GOT3 (cell line): ENCODE measurements at places on chromosomes 13 and 19.

DNA sequence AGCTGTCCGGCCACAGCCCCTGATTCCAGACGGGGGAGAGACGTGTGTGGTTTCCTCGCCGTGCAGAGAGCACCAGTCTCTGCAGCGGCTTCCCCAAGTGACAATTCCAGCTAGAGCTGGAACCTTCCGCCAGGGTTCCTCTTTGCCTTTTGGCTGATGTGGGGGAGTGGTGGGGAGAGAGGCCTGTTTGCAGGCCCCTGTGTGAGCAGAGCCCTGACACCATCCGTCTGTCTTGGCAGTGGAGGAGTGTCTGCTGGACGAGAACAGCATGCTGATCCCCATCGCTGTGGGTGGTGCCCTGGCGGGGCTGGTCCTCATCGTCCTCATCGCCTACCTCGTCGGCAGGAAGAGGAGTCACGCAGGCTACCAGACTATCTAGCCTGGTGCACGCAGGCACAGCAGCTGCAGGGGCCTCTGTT lies 25.0 kb downstream of the LAMP1 start:
- DNase-seq, result no peak

DNA sequence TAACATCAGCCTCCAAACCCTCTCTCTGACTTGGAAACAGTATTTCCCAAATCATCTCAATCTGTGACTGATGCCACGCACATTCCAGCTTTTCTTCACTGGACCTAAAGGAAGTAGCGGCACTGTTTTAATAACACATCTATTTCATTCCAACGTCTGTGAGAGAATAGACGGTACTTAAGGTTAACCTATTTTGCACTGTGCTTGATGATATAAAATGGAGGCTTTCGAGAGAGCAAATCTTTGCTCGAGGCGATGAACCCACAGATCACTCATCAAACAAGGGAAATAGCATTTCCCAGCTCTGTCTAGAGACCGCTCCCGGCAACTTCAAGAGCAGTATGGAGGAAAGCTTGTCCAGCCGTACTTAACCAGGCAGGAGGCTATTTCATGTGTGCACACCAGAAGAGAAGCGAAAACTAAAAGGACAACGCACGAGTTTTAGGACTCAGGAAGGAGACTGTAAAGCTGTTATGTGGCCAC lies 2.9 kb downstream of the UBL3 start:
- no peak for DNase-seq

DNA sequence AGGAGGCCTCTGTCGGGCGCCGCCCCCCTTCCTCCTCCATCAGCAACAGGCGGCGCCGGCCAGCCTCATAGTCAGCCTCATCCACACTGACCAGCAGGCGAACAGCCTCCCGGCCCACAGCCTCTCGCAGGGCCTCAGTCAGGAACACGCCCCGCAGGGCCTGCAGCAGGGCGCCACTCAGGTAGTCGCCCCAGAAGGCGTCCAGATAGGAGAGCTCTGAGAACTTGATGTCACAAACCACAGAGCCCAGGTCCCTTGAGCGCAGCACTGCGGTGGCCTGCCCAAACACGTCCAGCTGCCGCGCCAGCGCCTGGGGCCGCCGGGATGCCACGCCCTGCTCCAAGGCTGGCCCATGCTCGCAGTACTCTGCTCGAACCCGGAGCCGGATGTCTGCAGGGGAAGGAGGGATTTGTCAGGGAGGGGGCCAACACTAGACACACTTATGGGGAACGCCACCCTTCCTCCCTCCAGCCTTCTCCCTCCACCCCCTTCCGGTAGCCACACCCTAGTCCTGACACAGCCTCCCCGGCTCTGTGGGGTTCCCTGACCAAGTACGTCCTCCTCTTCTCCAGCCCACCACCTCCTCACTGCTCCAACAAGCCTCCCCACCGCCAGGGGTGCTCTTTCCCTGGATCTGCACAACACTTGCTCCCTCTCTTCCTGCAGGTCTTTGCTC lies 17.9 kb downstream of the DEDD2 start:
- DNase-seq, result no peak

GRCh38 chr13:81138353-81138980 lies 797.5 kb upstream of the SPRY2 start:
- DNase-seq, result no peak

- DNase-seq, result no peak
Measured at GRCh38 chr19:7191946-7192691, 102.1 kb downstream of the INSR start.

- DNase-seq, result no peak
Measured at GRCh38 chr19:15323496-15324235, 8.7 kb downstream of the BRD4 start.

DNA sequence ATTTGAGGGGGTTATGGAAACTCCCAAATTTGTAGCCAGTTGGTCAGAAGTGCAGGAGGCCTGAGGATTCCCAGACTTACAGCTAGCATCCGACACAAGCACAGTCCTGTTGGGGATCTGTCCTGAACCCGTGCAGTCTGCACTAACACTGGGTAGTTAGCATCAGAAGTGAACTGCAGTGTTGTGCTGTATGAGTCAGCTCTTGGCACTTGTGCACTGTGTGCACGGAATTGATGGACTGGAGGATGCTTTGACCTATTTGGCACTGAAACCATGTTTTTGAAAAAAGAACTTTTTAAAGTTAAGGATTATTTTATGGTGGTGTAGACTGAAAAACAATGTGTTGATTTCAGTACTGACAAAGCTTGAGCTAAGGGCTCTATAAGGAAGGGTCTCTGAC lies 279.0 kb downstream of the NHLRC3 start:
- DNase-seq, result no peak

GRCh38 chr13:114115796-114116195 lies 16.6 kb downstream of the RASA3 start:
- no peak for DNase-seq
